ENCODE measurements at places on chromosomes 11 and 22.

DNA sequence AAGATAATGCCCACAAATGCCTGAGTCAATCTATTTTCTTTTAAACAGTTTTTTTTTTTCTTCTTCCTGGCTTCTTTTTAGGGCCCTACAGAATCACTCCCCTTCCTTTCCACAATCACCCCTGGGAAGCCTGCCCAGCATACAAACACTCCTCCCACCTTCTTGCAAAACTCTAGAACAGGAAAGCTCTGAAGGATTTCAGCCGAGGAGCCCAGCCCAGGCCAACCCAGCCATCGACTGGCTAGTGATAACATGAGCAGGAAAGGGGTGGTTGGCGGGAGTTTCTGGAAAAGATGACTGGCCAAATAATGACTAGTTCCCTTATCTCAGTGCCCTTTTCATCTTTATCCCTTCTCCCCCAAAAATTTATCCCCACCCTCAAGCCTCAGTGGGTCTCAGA, 68.2 kb downstream of the USP35 start:
- DNase-seq: peak; percentile 52

DNA sequence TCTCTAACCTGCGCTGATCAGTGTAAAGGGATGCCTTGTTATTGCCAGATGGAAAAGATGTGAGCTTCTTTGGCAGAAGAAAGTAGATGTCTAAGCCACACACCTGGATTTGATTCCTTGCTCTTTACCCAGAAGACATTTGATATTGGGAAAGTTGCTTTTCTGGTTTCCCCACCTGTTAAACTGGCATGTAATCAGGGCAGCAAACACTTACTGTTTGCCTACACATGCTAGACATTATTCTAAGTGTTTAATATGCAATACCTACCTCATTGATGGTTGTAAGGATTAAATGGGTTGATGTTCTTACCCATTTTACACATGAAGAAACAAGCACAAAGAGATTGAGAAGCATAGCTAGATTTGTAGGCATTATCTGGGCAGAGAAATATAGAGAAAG, 16.6 kb downstream of the ASRGL1 start:
- no peak for DNase-seq

GRCh38 chr11:48172818-48173609, 43.6 kb upstream of the OR4B1 start:
- DNase-seq: peak; percentile 51

- DNase-seq: peak; percentile 70
Observed at GRCh38 chr11:18243783-18244362, 4.6 kb downstream of the SAA2 start.

DNA sequence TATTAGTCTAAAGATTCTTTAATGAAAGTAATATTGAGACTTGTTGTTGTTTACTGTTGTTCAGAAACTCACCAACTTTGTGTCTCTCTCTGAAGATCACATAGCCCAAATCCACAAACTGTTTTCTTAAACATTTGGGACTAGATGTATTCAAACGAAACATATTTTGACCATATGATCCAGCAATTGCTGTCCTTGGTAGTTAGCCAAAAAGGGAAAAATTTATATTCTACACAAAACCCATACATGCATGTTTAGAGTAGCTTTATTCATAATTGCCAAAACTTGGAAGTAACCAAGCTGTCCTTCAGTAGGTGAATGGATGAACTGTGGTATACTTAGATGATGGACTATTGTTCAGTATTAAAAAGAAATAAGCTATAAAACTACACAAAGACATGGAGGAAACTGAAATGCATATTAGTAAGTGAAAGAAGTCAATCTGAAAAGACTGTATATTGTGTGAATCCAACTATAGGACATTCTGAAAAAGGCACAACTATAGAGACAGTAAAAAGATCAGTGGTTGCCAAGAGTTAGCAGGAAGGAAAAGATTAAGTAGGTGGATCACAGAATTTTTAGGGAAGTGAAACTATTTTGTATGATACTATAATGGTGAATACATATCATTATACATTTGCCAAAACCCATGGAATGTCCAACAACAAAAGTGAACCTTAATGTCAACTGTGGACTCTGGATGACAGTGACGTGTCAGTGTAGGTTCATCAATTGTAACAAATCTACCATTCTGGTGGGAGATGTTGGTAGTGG, 442.9 kb downstream of the INSC start:
- DNase-seq: no peak

DNA sequence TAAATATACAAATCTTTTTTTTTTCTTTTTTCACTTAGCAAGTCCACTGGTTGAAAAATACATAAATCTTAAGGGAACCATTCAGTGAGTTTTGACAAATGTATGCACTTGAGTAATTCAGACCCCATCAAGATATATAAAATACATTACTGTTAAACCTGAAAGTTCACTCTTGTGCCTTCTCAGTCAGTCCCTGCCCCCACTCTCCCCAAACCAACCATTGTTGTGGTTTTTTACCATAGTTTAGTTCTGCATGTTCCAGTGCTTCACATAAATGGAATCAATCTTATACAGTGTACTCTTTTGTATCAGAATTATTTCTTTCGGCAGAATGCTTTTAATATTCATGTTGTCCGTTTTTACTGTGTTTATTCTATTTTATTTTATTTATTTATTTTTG, 26.1 kb downstream of the RNF214 start:
- DNase-seq: no peak

DNA sequence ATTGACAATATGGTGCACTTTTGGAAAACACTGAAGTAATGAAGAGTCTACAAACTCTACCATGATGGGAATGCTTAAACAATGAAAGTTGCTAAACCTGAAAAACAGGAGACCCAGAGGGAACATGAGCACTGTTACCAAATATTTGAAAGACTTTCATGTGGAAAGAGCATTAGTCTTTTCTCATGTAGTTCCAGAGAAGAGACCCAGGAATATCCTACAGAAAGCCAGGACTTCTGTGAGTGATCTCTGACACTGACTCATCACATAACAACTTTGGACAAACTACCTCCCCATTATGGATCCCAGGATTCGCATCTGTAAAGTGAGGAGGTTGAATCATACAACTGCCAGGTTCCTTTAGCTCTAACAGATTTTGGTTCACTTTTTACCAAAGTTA, 62.2 kb downstream of the FAM181B start:
- no peak for DNase-seq

DNA sequence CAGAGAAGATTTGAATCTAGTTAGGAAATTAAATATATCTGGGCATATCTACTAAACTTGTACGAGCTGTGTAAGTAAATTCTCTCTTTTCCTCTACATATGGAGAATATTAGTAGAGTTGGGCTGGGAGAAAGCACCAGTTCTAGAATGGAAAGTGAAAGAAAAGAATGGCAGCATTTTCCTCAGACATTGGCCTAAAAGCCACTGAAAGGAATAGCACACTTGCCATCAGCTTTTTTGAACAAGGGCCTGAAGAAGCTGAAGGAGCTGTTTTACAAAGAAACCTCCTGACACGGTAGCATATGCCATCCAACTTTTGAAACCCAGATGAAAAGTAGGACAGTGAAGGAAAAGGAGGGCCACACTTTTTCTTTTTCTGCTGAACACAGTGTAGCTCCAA, 1563.7 kb upstream of the TENM4 start:
- no peak for DNase-seq

GRCh38 chr22:29937940-29938693, 55.1 kb downstream of the MTMR3 start:
- DNase-seq: peak; percentile 46

- no peak for DNase-seq
Observed at GRCh38 chr22:33166206-33166605, 108.0 kb upstream of the SYN3 start.

GRCh38 chr22:28395920-28396753, 283.5 kb downstream of the TTC28 start:
- DNase-seq: peak; percentile 8

- DNase-seq: no peak
Observed at GRCh38 chr22:47008208-47008885, 245.9 kb downstream of the TBC1D22A start.

- no peak for DNase-seq
Observed at GRCh38 chr11:5423131-5423530, 1.2 kb downstream of the OR51Q1 start.

GRCh38 chr11:93895106-93895862, 44.9 kb upstream of the VSTM5 start:
- peak; percentile 39 for DNase-seq

GRCh38 chr11:115379528-115379927, 124.7 kb downstream of the CADM1 start:
- no peak for DNase-seq

- peak; percentile 35 for DNase-seq
Observed at GRCh38 chr22:31488988-31489617, 539 bp downstream of the EIF4ENIF1 start.

DNA sequence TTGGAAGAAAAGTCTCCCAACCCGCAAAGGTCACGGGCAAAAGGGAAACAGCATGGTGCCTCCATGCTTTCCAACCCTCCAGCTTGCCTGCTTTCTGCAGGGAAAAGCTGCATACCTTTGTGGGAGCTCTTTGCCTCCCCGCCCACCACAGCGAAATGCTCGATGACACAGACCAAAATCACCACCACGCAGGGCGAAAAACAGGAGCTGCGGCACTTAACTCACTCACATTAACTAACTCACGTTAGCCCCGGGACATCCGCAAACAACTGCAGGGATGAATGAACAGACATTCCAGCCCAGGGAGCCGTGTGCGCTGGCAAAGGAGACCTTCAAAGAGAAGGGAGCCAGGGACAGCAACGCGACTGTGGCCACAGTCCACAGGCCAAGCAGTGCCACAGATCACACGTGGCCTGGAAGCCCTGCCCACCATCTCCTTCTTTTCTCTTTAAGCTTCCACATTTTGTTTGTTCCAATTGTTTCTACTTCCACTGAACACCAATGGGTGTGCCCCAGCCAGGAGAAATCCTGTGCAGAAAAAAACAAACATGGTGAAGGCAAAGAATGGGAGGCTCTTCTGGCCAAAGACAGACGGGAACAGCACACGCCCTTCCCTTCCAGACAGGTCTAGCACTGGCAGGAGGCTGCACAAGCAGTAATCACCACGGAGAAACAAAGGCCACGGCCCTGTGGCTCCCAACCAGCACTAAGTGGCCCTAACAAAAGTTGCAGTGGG, 39.3 kb downstream of the DUSP8 start:
- peak; percentile 71 for DNase-seq

DNA sequence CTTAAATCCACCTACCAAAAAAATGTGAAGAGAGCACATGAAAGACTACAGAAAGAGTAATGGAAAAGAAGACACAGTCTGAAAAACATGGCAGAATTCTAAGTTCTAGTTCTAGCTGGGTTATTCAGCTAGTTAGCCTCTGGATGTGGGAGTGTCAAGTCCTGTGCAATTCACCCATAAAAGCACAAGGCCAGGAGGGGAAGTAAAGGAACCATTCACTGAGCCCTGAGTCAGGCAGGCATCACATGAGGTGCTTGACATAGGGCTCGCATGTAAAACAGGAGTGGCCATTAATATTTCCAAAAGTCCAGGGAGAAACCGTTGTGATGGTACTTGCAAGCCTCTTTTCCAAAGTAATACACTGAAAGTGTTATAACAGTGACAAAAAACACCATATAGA, 103.7 kb downstream of the GAB2 start:
- no peak for DNase-seq

GRCh38 chr11:12372111-12372510, 5.3 kb upstream of the PARVA start:
- no peak for DNase-seq

DNA sequence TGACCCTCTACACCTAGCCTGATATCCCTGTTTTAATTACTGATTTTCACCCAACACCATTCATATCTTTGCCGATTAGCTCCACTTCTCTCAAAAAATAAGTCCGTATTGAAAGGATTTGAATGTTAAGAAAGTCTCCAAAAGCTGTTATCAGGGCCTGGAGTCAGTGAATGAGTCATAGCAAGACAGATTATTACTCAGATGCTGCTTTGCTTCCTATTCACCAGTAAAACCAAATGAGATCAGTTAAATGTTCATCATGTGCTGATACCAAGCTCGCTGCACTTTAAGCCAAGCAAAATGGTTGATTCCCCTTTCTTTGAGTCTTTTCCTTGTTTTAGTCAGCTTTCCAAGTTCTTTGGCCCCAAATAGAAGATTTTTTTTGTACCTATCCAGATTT, 228.4 kb downstream of the FAT3 start:
- DNase-seq: peak; percentile 58

DNA sequence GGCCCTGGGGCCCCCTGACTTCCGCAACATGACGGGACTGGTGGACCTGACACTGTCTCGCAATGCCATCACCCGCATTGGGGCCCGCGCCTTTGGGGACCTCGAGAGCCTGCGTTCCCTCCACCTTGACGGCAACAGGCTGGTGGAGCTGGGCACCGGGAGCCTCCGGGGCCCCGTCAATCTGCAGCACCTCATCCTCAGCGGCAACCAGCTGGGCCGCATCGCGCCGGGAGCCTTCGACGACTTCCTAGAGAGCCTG, 992 bp downstream of the LRFN4 start:
- no peak for DNase-seq

DNA sequence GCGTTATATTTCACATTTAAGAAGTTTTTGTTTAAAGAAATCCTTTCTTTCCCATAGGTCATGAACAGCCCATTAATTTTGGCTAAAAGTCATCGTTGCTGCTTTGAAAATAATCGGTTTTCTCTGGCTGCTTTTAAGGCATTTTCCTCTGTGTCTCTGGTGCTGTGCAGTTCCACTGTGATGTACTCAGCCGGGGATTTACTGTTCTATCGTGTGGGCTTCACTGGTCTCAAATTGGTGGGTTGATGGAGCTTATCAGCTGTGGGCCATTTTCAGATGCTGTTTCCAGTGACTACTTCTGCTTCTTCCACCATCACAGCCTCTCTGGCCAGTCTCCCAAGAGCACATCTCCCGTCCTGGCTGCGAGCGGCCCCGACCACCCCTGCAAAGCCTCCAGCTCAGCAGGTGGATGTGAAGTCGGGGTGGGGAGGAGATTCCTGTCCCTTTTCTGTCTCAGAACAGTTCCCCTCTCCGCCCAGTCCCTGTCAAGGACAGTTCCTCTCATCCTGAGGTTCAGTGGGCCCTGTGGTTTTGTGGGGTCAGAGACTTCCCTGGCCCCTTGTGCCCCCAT, 20.3 kb downstream of the IFITM10 start:
- DNase-seq: no peak

DNA sequence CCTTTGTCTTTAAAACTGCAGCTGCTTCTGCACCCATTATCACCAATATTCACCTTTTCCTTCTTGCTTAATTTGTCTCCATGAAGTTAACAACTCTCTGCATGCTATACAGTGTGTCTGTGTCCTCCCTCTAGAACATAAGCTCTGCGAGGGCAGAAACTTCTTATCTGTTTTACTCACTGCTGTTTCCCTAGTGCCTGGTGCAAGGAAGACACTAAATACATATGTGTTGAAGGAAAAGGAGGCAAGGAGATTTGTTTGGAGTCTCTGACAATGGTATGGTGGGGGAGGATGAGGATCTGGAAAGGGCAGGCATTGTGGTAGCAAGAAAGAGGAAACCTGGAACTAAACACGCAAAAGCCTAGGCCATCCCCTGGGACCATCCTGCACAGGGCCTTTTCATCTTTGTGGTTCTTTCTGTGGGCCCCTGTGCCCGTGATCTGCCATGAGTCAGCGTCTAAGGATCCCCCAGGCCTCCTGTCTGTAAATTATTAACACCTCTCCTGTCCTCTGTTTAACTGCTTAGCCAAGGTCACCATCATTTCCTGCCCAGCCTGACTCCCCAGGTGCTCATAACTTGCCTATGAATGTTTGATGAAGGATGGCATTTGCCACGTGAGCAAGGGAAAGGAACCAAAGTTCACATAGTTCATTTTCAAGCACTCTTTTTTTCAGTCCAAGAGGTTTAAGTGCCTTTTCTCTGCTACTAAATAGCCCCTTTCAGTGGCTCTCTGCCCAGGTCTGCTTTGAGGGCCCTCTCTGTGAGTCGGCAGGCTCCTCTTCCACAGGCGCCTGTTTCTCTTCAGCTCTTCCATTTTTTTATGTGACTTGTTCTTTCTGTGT, 131.1 kb downstream of the RASSF10 start:
- DNase-seq: peak; percentile 88

- DNase-seq: no peak
Observed at GRCh38 chr22:38292694-38293093, 19.9 kb upstream of the TMEM184B start.
